Effector CD8-positive, alpha-beta T cell (primary cell): ENCODE measurements at places on chromosomes 1 and 21.

DNA sequence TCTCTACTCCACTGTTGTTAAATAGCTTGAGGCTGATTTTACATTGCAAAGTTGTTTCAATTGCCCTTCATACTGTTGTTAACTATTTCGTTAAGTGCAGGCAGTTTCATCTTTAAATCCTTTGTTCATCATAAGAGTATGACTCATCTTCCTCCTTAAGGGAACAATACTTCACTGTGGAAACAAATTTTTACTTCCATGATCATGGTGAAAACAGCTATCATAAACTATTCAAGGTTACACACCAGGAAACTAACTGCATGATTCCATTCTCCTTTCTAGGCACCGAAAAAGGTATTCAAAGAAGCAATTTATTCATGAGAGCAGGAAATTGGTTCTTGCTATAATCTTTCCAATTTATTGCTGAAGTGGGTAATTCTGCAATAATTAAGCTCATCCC lies 593.2 kb downstream of the LRRIQ3 start:
- DNase-seq = no peak

GRCh38 chr1:41639332-41639936 lies 155.0 kb upstream of the EDN2 start:
- DNase-seq = no peak

DNA sequence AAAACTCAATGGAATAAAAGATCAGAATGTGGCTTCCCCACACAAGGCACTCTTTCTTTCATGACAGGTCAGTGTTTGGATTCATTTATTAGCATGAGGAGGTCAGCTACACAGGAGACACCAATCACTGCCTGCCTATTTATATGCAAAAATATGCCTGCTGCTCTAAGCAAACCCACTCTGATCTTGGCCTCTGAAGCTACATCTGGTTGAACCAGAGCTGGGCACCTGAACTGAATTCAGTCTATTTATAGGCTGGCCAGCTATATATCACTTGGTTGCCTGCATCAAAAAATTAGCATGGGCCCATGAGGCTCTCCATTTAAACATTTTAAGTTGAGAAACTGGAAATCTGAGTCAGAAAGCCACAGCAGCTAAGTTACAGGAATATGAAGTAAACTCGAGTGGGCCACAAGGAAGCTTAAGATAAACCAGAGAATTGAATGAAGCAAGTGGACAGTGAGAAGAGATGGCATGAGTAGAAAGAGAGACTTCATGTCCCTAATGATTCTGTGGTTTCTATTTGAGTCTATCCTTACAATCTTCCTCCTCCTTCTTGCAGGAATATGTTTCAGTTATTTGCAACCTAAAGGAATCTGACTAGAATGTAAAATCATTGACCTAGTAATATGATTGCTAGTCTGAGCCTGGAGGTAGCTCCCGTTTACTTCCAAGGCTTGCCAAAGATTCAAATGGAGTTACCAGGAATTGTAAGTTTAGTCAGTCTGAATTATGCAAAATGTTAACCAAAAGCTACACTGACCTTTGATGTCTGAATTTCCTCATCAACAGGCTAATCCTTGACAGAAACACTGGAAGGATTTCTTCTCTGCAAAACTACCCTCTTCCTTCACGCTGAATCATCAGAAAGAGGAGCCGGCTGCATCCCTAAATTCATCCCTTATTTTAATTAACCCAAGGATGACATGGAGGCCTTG lies 17.7 kb downstream of the DDAH1 start:
- no peak for DNase-seq

DNA sequence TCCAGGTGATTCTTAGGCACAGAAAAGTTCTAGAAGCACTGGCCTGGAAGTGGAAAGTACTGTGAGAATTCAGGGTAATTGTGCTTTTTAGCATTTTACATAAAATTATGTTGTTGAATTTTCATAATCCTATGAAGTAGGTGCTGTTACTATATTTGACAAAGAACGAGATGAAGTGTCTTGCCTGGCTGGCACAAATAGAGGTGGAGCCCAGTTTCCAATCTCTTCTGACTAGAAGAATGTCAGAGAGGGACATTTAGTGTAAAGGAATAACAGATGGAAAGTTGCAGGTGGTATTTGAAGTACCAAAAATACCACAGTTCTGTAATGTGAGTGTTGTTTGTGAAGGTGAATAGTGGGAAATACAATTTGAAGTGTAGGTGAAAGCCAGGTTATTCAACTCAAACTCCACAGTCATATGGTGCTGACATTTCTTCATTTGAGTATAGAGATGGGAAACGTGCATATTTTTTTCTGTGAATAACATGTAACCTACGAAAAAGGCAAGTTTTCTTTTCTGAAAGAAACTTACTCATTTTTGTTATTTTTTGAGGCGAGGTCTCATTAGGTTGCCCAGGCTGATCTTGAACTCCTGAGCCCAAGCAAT lies 3.5 kb upstream of the TMCO2 start:
- DNase-seq = no peak

DNA sequence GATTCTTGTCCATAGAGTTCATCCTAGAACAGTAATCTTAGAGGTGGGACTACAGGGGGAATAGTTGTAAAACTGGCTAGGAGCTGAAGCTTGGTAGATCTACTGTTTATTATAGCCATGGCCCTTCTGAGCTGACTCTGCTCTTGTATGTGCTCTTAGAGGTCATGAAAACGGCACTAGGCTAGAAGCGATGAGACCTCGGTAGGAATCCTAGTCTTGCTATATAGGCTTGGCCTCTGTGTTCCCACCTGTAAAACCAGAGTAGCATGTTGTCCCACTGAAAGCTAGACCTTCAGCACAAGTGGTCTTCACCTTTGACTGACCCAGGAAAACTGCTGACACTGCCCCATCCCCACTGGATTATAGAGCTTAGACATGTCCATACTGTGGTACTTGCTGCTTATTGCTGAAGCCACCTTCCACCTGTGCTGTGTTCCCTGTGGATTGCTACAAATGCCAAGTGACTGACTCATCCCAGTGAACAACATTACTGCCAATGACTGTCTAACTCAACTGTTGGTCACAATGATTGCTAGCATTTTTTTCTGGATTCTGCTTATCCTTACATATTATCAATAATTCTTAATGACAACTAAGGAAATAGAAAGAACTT lies 23.0 kb upstream of the PIGC start:
- DNase-seq = no peak

- DNase-seq = no peak
Measured at GRCh38 chr1:30014031-30014430, 709.4 kb downstream of the MATN1 start.

DNA sequence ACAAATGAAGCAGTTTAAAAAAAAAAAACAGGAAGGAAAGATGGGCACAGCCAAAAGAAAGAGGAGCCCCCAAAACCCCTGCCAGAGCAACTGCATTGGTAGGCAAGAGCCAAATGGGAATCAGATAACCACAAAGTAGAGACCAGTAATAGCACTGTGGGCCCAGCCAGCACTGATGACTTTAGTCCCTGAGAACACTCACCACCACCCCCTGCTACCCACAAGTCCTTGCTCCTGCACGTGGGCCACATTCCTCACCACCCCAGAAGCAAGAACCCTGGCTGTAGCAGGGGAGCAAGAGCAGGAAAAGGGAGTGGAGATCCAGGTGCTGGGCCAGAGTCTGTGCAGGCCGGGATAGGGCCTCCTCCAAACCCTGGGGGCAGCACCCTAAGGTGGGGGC lies 86.1 kb downstream of the RRAGC start:
- no peak for DNase-seq

DNA sequence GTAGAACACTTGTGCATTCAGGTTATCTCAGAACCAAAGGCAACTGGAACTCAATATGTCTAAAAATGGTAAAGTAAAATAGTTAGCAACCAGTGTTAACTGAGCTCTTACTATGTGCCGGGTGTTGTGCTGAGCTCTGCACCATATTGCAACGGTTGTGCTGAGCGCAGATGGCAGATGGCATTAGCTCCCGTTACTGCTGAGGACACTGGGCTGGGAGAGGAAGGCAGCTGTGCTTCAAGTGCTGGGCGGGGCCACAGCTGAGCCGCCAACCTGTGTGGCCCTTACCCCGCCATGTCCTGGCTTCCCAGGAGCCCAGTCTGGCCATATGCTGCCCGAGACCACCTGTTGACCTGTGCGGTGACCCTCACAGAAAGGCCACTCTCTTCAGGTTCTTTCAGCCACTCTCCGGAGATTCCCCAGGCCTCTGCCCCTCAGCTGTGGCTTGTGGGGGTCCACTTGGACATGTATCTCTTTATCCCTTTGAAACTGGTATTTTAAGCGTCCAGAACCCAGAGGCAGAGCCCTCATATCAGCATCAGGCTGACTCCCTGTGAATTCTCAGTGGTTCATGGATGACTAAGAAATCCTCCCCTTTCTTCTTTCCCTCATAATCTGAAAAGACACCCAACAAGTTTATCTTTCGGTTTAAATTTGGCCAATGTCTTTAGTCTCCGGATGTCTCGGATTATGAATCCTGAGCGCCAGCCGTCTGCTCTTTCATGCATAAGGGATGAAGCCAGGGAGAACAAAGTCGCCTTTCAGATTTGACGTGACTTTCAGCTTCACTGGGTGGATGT lies 26.4 kb downstream of the LDLRAP1 start:
- no peak for DNase-seq

- DNase-seq = no peak
Measured at GRCh38 chr1:226733876-226734275, 5.2 kb downstream of the ITPKB start.

DNA sequence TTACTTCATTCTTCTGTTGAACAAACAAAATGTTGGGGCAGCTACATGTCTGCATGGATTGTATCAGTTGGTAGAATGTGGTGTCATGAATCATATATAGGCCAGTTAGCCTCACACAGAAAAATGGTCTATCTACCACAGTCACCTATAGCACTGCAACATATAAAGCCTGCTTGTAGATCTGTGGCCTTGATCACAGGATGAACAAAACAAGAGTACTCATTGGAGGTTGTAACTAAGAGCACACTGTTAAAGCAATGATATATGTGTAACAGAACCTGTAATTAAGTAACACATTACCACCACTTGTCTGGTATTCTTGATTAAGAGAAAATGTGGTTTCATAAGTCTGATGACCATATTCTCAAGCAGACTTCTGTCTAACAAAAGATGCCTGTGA lies 167.3 kb upstream of the SGIP1 start:
- no peak for DNase-seq

DNA sequence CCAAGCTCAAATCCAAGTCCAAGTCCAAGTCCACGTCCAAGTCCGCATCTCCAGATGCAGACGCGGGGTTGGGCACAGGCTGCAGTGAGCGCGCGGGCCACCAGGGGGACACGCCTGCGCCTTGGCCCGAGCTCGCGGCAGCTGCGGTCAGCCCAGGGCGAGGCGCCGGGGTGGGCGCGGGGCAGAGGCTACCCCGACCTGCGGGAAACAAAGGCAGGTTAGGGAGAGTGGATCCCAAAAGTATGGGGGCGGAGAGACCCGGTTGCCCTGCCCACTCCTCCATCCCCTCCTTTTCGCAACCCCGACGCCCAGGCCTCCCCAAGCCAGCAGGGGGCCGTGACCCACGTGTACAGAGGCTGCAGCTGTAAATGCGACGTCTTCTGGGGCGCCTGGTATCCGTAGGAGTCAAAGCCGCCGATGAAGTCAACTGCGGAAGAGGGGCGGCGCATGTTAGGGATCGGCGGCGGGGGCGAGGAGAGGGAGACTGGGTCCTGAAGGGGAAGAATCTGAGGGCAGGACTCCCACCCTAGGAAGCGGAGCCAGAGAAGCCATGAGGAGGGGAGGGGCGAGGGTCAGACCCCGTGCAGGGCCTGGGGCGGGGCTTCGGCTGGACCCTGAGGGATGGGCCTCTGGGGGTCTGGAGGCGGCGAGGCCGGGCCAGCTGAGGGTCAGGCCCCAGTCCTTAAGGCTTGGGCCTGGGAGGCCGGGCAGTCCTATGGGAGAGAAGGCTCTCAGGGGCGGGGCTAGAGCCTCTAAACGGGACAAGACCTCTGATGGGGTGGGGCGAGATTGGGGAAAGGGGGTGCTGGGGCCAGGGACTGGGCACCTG lies 58.0 kb downstream of the NKAIN1 start:
- DNase-seq = no peak

DNA sequence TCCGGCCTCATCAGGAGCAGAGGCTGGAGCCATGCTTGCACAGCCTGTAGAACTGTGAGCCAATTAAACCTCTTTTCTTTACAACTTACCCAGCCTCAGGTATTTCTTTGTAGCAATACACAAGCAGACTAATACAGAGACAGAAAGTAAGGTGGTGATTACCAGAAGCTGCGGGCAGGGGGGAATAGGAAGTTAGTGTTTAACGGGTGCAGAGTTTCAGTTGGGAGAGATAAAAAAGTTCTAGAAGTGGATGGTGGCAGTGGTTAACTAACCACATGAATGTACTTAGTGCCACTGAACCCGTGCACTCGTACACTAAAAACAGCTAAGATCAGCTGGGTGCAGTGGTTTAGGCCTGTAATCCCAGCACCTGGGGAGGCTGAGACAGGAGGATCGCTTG lies 80.4 kb upstream of the TARDBP start:
- no peak for DNase-seq

DNA sequence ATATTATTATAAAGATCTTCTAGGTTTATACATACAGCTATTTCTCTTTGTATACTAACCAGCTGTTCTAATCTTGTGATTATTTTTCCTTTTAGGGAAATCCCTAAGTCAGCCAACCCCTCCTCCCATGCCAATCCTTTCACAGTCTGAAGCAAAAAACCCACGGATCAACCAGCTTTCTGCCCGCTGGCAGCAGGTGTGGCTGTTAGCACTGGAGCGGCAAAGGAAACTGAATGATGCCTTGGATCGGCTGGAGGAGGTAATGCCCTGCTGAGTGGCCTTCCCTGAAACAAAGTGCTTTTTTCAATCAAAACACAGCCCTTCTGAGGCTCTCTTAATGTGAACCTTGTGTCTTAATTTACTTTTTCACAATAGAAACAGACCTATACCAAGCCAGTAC lies 32.4 kb upstream of the BMP8A start:
- no peak for DNase-seq

GRCh38 chr1:32480761-32481160 lies 15.9 kb downstream of the ZBTB8B start:
- no peak for DNase-seq

DNA sequence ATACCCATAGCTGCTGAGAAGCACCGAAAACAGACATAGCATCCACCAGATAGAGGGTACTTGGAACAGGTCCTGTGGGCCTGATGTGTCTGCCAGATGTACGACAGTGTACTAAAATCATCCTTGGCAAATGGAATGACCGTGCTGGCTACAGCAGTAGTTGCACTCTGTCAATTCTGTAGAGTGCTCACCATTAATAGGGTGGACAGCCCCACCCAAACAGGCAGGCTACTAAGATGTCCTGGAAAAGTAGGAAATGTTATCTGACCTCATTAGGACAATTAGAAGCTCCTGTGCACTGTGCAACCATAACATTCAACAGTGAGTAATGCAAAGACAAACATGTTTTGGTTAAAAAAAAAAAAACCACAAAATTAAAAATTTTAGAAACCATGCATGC lies 106.2 kb downstream of the PTPN14 start:
- no peak for DNase-seq

GRCh38 chr1:39452540-39452939 lies 38.9 kb upstream of the BMP8A start:
- no peak for DNase-seq

GRCh38 chr1:41672173-41672572 lies 187.7 kb upstream of the EDN2 start:
- DNase-seq = no peak
